ENCODE measurements at places on chromosomes 5 and 9.

- DNase-seq = peak; percentile 95
Observed at GRCh38 chr5:107469485-107470294, 201.0 kb downstream of the EFNA5 start.

DNA sequence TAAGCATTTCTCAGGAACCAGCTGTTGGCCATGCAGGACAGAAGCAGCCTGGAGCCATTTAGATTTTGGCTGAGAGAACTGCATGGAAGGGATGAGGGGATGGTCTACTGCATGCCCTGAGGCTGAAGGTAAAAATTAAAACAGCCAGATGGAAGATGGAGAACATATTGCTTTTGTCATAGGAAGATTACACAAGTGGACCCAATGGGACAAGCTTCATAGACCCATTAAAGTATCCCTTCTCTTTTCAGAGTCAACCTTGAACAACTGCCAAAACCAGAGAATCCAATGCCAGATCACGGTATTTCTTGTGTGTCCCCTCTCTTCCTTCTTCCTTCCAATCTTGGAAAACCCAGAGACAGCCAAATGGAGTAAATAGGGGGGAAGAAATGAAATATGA, 253.4 kb downstream of the NR2F1-AS1 start:
- no peak for DNase-seq

- DNase-seq = peak; percentile 65
Observed at GRCh38 chr9:135343837-135344522, 135.6 kb upstream of the PPP1R26 start.

DNA sequence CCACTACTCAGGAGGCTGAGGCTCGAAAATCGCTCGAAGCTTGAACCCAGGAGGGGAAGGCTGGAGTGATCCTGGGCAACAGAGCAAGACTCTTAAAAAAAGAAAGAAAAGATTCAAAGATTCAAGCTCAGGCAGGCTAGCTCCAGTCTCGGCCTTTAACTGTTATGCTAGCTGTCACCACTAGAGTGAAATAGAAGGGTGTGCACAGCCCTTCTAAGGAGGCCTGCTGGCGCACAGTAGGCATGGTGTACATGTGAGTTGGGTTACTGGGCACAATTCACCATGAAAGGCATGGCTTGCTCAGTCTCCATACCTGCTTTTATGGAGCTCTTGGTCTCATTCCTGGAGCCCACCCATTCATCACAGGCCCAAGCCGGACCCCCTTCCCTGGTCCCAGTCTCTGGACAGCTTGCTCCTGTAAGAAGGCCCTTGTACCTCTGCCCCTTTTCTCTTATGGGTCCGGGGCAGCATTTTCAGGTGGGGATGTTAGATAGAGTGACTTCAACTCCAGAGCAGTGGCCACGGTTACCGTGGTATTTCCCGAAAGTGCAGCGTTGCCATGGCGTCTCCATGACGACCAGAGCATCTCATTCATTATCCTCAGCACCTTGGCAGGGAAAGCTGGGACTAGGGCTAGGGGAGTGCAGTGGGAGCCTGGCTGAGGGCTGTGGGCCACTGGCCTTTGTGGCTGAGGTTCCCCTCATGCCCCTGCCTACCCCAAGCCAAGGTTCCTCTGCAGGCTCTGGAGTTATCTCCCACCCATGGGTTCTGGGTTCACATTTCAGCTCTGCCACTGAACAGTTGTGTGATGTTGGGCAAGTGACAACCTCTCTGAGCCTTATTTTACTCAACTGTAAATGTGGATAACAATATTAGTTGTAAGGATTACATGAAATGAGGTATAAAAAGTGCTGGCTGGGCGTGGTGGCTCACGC, 5.7 kb downstream of the NDST1 start:
- DNase-seq = no peak

DNA sequence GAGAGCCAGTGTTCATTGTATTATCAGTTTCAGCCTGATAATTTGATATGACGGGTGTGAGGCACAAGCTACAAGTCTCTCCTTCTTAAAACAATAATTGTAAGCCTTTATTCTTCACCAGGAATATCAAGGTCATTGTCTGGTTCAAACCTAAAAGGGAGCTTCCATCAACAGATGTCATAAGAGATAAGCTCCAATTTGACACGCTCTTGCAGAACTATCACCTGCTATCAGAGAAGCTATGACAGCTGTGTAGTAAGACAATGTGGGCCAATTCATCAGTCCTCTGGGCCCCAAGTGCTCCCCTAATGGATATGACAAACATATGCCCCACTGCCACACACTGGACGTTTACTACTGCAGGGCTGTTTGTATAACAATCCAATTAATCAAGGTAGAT, 1010.2 kb upstream of the DMAC1 start:
- no peak for DNase-seq

DNA sequence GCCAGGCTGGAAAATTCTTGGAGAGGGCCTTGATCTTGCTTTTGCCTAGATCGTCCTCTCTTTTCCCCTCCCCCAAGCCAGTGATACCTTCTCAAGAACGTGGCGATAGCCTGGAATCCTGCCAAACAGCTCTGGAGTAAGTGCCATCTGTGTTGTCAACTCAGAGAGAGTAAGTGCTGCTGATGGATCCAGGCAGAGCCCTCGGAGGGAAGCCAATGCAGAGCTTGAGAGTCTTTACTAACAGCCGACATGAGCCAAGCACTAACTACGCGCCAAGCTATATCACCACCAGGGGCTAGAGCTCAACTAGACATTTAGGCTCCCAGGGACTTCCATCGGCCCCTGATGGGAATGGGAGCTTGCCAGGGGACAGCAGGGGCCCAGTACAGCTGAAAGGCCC, 17.6 kb downstream of the RAPGEF1 start:
- DNase-seq = no peak

DNA sequence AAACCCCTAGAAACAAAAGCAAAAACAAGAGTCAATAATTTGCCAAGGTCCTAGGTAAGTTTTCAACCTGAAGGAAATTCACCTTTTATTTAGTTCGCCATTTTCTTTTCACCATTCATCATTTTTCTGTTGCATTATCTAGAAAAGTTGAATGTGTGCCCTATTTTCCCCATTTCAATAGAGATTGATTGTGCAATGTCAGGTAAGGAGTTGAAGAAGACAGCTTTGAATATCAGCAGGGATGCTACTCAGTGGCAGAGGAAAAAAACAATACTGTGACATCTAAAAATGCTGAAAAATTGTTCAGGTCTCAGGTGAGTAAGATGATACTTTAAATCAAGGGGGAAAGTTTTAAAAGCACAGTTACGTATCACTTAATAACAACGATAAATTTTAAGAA, 813.7 kb downstream of the DTWD2 start:
- DNase-seq = no peak

GRCh38 chr5:58718269-58718978, 135.5 kb downstream of the RAB3C start:
- no peak for DNase-seq

DNA sequence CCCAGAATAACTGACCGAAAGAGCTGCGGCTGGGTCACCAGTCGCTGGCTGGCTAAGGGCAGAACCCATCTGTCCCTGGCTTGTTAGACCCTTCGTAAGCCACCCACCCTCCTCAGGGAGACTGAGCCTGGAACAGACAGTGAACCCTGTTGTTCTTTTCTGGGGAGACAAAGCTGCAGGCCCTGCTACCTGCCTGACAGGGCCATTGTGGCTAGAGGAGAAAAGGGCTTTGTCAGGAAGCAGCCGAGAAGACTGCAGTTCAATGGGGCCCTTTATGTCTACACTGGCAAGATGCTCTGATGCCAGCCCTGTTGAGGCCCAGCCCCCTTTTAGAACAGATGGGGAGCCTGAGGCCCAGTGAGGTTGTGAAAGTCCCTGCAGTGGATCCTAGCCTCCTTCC, 3.7 kb upstream of the NIPAL4 start:
- DNase-seq = peak; percentile 87

DNA sequence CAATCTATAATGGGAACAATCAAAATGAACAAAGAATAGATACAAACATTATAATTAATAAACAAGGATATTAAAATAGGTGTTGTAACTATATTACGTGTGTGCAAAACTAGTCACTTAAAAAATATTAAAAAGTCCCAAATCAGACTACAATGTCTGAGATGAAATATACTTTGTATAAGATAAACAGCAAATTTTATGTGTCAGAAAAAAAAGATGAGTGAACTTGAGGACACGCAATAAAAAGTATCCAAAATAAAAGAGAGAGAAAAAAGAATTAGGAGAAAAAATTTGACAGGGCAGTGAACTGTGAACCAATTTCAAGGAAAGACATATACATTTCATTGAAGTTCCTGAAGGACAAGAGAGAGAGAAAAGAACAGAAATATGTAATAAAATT, 37.0 kb downstream of the AGTPBP1 start:
- no peak for DNase-seq

GRCh38 chr5:130795037-130795436, 370.0 kb downstream of the HINT1 start:
- DNase-seq = no peak

GRCh38 chr9:129624168-129624759, 1.7 kb upstream of the NTMT1 start:
- DNase-seq = peak; percentile 73

DNA sequence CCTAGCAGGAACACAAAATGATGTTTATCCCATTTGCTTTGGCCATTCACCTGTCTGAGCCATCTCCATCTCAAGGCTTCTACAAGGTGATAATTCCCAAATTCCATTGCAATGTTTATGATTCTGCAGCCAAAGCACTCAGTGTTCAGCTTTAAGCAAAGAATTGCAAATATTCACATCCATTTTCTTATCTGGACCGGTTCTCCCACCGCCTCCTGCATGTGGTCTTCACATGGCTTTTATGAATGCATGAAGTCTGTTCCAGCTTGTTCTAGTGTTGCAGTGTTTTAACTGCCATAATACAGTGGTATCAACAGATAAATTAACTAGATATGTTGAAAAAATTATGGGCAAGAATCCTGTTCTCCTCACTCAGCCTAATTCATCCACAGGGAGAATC, 443.0 kb upstream of the KLF4 start:
- no peak for DNase-seq

DNA sequence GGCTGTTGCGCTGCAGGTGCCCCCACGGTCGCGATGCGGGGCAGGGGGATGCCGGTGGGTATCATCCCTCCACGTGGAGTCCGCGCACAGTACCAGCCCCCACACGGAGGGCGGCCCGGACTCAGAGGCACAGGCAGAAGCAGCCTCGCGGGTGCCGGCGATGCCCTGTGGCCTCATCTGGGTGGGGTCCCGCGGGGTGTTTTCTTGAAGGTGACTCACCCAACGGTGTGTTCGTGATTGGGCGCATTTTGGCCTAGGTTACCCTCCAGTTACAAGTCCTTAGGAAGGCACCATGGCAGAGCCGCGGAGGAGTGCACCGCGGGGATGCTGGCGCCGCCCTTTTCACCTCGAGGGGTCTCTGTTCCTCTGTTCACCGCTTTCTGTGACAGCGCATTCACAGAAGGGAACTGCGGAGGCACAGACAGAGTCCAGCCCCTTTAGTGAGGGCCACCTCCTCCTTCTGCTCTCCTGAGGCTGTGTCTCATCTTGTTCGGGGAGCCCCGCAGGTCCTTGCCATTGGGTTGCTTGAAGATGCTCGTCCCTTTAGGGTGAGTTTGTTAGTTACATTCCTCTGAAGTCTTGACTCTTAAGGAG, 21.6 kb upstream of the EXOC3 start:
- DNase-seq = no peak

- DNase-seq = no peak
Observed at GRCh38 chr5:72305194-72306142, 14.6 kb downstream of the MRPS27 start.

- no peak for DNase-seq
Observed at GRCh38 chr5:139949710-139950109, 93.4 kb downstream of the NRG2 start.

DNA sequence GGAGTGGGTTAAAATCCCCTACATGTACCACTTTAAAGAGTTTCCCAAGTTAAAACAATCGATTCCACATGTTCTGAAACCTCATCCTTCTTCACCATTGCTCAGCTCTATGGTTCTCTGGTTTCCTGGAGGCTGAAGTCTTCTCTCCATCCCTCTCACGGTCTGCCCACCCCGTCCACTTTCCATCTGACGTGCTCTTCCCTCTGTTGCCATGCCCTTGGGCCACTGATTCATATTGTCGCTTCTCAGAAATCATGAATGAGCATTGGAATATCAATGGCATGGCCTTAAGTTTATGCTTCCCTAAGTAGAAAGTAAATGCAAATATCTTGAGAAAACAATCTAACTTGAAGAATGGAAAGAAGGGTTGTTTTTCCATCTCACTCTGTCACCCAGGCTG, 30.9 kb downstream of the GDNF start:
- no peak for DNase-seq

- DNase-seq = peak; percentile 88
Observed at GRCh38 chr5:26009742-26010141, 1028.6 kb downstream of the CDH9 start.

DNA sequence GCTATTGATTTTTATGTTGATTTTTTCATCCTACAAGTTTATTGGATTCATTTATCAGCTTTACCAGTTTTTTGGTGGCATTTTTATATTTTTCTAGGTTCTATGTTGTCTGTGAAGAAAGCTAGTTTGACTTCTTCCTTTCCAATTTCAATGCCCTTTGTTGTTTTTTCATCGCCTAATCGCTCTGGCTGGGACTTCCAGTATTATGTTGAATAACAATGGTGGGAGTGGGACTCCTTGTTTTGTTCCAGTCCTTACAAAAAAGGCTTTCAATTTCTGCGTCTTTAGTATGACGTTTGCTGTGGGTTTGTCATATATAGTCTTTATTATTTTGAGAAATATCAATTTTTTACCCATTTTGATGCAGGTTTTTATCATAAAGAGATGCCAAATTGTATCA, 175.6 kb upstream of the CCNH start:
- no peak for DNase-seq

- no peak for DNase-seq
Observed at GRCh38 chr9:108182950-108183381, 672.8 kb downstream of the ACTL7B start.

- peak; percentile 87 for DNase-seq
Observed at GRCh38 chr9:111525056-111525977, at the start of gene ZNF483. ZNF483 (plus strand) TSS chr9:111525179; CDS start chr9:111527396, 2,217 bp downstream.

DNA sequence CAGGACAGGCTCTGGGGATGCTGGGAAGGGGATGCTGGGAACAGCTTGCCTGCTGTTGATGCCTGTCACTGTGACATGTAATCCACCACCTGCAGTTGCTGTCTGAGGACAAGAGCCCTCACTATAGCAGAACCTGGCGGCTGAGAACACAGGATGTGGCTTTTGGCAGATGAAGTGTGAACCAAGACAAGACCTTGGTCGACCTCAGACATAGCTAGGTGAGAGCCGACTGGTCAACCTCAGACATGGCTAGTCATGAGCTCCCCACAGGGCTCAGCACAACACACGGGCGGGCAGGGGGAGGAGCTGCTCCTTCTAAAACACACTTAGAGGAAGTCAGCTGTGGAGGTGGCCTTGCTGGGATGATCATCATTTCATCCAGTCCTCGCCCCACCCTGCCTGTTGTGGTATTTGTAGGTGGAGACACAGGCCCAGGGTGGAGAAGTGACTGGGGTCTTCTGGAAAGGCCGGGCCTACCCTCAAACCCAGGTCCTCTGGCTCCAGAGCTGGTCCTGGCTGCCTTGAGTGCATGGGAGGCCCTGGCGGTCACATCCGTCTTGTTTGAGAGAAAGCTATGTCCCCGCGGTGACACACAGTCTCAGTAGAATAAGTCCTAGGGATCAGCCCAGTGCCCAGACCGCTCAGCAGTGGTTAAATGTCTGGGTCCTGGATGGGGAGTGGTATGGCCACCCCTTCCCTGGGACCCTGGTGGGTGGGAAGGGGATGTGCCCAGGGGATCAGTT, 6.1 kb downstream of the SUSD3 start:
- no peak for DNase-seq

All from SK-MEL-5 (cell line).